ENCODE measurements at places on chromosomes 3 and 15.

DNA sequence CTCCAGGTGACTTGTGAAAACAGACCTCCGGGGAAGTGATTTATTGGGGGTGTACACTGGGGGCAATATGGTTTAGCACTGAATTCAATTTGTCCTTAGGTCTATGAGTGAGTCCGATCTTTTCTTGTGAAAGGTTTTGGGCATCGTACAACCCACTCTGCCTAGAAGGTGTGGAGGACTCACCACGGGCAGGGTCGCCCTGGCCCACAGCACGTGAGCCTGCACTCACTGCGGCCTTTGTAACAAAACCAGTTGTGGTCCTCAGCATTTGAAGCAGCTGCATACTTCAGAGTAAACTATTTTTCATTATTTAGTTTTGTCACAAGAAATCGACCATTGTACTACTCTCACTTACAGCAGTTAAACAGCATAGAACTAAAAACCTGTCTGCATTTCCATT lies 72.6 kb upstream of the BLM start:
- DNase-seq, result no peak

GRCh38 chr15:101060576-101061551 lies 141.7 kb downstream of the LRRK1 start:
- DNase-seq, result no peak

DNA sequence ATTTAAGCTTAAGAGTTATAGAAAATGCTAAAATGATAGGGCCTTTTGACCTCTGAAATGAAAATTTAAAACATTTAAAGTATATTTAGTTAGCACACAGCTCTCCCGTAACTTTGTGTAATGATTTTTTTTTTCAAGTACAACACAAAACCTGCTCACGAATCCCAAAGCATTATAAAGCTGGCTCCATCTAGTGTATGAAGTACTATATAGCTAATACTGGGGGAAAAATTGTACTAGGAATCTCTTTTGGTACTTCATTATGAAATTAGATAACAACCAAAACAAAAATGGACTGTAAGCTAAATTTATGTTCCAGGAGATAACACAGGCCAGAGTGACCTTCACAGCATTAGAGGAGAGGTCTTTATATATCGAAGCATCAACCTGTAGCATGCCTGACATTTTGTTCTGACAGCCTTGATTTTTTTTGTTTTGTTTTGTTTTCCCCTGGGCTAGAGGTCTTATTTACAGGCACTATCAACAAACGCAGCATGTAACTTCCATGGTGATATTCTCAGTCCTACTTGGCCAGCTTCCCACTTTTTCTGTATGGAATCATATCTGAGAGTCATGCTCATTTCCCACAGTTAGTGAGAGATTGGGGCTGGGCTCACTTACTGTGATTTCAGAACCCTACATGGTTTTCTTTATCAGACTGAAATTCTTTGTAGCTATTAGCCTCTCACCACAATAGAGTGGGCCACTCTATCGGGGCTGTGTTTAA lies 116.3 kb downstream of the MITF start:
- no peak for DNase-seq

- no peak for DNase-seq
These were observed 25.3 kb downstream of the MRAS start for GRCh38 chr3:138373736-138374094.

- DNase-seq, result no peak
These were observed 366.8 kb upstream of the UMPS start for GRCh38 chr3:124363476-124363875.

DNA sequence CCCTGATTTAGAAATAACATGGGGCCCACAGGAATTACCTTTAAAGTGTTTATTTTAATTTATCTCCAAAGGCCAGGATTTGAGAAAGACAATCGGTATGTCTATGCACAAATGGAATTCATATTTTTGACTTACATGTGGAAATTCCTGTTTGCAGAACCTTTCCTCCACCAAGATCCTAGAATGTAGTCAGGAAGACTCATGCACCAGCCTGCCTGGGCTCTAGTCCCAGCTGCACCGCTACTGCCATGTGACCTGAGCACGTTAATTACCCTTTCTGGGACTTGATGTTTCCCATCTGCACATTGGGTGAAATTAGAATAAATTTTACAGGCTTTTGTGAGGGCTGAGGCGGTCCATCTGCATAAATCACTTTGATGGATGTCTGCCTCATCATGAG lies 194.2 kb downstream of the ATP10A start:
- no peak for DNase-seq

GRCh38 chr3:169879845-169880575 lies 10.3 kb upstream of the LRRC31 start:
- DNase-seq, result no peak

DNA sequence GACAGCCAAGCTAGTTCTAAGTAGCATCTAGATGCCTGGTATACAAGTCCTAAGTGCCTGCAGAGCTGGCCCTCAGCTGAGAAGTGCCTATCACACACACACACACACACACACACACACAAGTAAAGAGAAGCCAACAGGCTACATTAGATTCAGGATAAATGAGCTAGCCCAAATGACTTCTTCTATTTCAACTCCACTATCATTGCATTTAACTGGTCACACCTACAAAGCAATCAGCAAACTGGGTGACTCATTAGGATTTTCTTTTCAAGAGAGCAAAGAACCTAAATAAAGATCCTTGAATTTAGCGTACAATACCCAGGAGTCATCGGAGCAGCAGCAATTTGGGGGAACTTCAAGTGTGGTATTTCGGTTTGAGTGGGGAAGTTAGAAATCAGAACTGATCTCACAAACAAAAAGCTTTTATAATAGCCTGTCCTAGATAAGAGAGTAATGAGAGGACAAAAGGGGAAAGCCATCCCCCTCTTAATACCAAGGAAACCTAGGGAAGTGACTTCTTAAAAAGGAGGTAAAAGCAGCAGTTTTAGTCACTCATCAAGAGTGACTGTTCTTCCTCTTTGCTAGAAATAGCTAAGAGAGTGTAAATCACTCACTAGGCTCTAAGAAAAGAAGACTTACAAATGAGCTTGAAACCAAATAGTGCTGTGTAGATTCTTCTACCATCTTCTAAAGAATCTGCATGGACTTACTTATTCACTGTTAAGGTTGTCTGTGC lies 112.7 kb downstream of the TNIK start:
- no peak for DNase-seq

- no peak for DNase-seq
These were observed 12.7 kb downstream of the SPSB4 start for GRCh38 chr3:141063831-141064230.

GRCh38 chr3:106086636-106087035 lies 217.8 kb upstream of the CBLB start:
- DNase-seq, result no peak

- DNase-seq, result no peak
These were observed 116.5 kb downstream of the CMSS1 start for GRCh38 chr3:99933971-99934750.

- DNase-seq, result no peak
These were observed 9.4 kb upstream of the MGLL start for GRCh38 chr3:127831723-127832172.

All from activated naive CD8-positive, alpha-beta T cell treated with anti-CD3 and anti-CD28 coated beads, Interleukin-2, amount 50 U/mL, for 16 hours (primary cell).